ENCODE measurements at places on chromosomes 1 and 21.

- DNase-seq: no peak
Observed at GRCh38 chr1:171507435-171507834, 22.1 kb downstream of the PRRC2C start.

GRCh38 chr21:33151941-33152731 lies 77.6 kb upstream of the IFNAR2 start:
- DNase-seq: peak; percentile 80

DNA sequence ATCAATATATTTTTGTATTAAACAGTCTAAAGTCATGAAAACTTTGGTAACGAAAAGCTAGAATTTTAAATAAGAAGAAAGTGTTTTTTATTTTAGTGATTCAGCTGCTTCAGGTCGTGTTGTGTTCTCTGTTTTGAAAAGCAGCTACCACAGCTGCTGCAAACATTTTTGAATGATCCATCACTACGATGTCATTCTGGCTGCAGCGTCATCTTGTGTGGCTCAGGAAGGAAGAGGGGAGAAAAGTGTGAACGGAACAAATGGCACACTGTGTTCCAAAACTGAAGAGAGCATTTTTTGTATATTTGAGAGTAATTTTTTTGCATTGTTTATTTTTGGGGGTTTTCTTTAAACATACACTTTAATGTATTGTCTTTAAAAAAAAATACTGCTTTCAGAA lies 323.0 kb upstream of the ADGRL2 start:
- DNase-seq: no peak

DNA sequence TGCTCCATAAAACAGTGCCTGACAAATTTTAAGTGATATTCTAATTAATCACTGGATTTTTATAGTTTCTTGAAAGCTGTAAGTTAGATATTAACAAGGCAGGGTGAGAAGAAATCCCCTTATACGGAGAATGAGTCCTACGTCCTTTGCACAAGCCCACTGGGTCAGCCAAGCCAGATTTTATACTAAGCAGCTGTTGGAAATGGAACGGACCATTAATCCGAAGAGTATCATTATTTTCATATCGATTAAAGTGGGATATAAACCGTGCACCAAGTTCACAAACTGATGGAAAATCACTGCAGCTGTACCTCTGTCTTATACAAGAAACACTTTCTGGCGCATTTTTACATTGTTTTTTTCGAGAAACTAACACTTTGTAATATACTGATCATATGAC lies 35.2 kb downstream of the SPAG17 start:
- no peak for DNase-seq

DNA sequence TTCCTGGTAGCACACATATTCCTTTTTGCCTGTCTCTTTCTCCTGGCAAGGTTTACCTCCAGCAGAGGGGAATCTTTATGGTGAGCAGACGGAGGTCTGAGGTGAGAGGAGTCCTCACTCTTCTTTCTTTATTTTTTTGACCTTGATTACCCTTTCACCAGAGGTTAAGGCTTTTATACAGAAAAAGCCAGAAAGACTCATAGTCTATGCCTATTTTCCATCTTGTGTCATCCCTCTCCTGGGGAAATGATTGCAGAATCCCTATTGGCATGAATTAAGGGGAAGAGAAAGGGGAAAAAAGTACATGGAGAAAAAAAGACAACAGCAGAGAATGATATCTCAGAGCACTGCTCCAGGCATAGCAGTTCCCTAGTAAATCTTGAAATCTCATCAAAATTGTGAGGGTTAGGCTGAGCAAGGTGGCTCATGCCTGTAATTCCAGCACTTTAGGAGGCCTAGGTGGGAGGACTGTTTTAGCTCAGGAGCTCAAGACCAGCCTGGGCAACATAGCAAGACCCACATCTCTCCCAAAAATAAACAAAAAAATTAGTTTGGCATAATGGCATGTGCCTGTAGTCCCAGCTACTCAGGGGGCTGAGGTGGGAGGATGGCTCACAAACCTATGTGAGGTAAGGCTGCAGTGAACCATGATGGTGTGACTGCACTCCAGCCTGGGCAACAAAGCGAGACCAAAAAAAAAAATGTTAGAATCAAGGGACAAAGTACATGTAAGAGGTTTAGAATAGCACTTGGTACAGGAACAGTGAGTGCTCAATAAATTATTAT lies 1.2 kb upstream of the XPR1 start:
- DNase-seq: no peak

- peak; percentile 75 for DNase-seq
Observed at GRCh38 chr1:94541246-94542087, at the start of gene F3. Gene F3, minus strand, starts transcription at chr1:94541759. Its CDS starts 123 bp downstream, at chr1:94541636.

- DNase-seq: no peak
Observed at GRCh38 chr1:80047791-80048190, 1041.3 kb upstream of the ADGRL4 start.

- DNase-seq: peak; percentile 59
Observed at GRCh38 chr1:151846062-151846568, 6.5 kb upstream of the C2CD4D start.

- DNase-seq: no peak
Observed at GRCh38 chr1:31373897-31374486, 1.1 kb upstream of the FABP3 start.
